Cerebellar cortex (tissue), 1 donor: ENCODE measurements at places on chromosomes 12 and 14.
A peak's percentile ranks its signal among the peaks of the same experiment; 100 is the strongest.

- DNase-seq, result no peak
Observed at GRCh38 chr12:67410246-67410645, 141.1 kb downstream of the CAND1 start.

GRCh38 chr12:42124764-42125387 lies 19.8 kb downstream of the GXYLT1 start:
- peak; percentile 25 for DNase-seq

DNA sequence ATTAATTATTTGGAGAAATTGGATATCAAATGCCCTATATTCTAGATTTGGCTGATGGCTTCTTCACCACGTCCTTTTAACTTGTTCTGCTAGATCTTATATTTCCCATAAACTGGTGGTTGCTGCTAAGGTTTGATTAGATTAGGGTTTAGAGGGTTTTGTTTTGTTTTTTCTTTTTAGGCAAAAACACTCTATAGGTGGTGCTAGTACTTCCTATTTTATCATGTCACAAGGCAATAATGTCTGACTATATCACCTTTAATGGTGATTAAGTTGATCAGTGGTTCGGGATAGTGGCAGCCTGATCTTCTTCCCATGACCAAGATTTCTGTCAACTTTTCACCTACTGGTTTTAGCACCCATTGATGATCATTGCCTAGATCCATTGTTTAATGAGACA lies 455.1 kb downstream of the RAD51B start:
- DNase-seq, result no peak

DNA sequence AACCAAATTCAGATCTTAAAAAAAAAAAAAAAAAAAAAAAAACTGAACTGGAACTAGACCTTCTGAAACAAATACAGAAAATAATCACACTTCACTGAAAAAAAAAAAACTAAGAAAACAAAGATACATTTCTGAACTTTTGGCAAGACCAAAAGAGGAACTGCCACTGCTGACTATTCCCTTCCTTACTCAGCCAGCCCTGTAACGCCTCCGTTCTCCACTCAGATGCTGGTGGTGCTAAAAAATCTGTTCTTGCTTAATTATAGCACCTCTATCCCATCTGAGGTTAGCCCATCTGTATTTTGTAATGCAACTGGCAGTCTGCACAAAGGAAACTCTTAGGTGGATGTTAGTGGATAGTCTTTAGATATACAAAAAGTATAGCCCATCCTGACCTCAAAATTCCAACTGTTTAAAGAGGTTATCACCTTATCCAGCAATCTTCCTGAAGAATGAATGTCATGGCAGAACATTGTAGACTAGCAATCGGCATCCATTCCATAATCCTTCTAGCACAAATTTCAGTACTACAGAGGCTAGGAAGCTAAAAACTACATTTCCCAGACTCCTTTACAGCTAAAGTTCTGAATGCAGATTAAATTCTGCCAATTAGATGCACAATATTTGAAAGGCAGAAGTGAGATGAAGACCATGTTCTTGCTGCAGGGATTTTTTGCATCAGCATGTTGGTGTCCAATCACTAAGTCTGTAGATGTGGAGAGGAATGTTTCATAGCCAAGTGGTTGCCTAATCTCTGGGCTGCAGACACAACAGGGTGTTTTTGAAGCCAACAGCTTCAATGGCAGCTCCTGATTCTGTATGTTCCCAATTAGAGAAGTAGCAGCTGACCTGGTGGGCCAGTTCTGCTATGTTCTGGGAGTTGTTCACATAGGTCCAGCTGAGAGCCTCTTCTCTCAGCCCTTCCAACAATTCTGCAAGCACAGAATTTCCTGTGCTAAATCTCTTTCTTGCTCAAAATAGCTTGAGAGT lies 5.7 kb downstream of the MAP3K9 start:
- DNase-seq, result no peak

GRCh38 chr12:9856894-9857293 lies 12.3 kb downstream of the CLEC2B start:
- no peak for DNase-seq

DNA sequence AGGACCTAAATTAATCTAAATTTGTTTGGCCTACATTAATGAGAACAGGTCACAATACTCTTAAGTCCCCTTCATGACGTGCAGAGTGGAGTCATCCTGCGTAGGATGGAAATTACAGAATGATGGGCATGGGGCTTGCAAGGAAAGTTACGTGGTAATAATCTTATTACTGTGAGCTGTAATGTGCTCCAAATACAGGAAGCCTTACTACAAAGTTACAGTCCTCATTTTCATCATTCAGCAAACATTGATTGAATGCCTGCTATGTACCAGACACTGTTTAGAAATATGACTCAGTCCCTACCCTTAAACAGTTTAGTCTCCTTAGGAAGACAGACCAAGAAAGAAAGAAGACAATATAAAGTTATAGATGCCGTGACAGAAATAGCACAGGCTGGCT lies 9.4 kb downstream of the HIGD1C start:
- DNase-seq, result no peak

- peak; percentile 27 for DNase-seq
Observed at GRCh38 chr14:106417224-106418049, 891.1 kb downstream of the TMEM121 start.

- DNase-seq, result no peak
Observed at GRCh38 chr12:108686780-108687179, 44.5 kb downstream of the CORO1C start.

DNA sequence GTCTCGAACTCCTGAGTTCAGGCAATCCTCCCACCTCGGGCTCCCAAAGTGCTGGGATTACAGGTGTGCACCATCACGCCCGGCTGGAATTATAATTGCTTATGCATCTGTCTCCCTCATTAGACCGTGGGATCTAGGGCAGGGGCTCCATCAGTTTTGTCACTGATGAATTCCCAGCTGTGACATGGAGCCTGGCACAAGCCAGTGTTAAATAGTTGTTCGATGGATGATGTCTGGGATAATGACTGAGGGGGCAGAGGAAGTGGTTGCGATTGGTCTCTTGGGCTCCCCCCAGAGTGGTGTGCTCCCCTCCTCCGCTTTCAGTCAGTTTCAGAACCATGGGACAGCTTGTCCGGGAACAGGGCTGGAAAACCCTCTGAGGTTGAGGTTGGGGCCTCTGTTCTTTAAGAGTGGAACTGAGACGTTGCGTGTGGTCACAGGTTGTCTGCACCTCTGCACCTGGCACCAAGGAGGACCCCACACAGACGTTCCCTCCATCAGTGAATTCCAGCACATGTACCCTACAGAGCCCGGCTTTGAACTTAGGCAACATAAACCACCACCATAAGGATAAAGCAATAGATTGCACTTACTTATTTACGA lies 30.8 kb upstream of the BATF start:
- DNase-seq, result no peak

GRCh38 chr12:57517187-57517586 lies 3.1 kb downstream of the DDIT3 start:
- no peak for DNase-seq

DNA sequence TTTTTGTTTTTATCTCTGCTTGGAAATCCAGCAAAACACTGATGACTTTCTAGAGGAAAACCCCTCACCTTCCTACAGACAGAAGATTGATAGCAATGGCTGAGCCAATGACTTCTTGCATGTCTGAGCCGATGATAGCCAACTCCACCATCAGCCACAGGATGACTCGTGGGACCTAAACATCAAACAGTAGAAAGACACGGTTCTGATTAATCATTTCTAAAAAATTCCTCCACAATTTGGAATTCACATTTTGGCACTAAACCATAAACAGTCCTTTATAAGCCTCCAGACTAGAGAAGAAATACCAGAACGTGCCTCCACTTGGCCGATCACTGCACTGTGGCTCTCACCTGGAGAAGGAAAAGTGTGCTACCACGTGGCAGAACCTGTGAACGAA lies 25.9 kb downstream of the SLC11A2 start:
- DNase-seq, result no peak

- peak; percentile 58 for DNase-seq
Observed at GRCh38 chr12:106205208-106206069, 42.4 kb downstream of the CKAP4 start.

- DNase-seq, result no peak
Observed at GRCh38 chr14:51609955-51610283, 41.8 kb upstream of the FRMD6 start.

DNA sequence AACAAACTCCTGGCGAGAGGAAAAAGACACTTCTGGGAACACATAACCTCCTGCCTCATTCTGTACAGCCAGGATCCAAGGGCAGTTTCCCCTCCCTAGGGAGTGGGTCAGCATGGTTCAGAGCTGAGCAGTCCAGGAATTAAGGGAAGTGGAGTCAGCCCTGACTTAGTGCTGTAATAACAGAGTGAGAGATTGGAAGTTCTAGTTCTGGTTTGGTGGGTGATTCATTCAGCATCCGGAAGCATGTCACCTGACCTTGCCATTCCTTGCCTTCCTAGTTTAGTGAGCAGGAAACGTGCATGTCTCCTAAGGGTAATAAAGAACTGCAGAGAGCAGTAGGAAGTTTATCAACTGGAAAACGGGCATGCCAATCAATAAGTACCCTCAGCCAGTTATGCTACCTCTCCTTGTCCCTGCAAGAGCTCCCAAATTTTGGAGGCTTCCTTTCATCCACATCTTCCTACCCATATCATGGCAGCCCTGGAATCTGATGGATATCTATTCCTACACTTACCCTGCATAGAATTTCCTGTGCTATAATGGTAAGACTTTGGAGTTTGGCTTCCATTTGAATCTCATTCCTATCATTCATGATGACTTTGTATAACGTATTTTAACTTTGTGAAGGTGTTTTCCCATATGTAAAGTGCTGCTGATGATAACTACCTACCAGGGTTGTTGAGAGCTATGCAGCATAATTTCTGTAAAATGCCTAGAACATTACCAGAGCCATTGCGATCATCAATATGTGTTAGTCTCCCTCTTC lies 28.5 kb upstream of the MAGOHB start:
- DNase-seq, result no peak

GRCh38 chr14:53613404-53614253 lies 343.0 kb downstream of the BMP4 start:
- no peak for DNase-seq
